NAMALWA (cell line): ENCODE measurements at places on chromosomes 1 and 21.

DNA sequence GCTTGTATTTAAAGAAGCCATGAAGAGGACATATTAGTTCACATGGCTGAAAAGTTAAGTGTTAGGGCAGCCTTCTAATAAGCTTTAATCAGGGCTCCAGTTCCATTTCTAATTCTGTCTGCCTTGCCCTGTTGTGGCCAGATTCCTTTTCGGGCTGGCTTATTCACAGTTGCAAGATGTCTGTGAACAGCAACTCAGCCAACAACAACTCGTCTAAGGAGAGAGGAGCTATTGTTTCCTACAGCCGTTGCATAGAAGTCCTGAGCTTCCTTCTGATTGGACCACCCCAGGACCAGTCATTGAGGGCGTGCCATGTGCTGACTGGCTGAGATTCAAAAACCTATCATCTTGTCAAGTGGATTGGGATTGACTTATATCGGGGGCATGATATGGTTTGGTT, 18.6 kb upstream of the COQ8A start:
- DNase-seq = no peak

- peak; percentile 52 for DNase-seq
Measured at GRCh38 chr1:77413541-77414335, 131.9 kb downstream of the AK5 start.

DNA sequence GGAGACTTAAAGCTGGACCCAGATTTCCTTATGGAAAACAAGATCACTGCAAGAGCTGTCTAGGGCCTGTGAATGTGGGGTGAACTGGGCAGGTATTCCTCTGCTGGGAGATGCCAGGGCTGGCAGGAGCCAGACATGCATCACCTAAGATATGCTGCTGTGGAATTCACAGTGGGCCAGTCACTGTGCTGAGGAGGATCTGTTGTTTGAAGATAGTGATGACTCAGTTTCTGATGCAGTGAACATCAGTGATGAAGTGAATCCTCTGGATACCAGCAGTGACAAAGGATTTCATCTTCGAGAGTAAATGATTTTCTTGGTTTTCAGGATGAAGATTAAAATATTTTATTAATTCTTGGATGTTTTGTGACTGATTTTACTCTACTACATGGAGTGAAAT, 29.9 kb upstream of the CAMSAP2 start:
- no peak for DNase-seq

DNA sequence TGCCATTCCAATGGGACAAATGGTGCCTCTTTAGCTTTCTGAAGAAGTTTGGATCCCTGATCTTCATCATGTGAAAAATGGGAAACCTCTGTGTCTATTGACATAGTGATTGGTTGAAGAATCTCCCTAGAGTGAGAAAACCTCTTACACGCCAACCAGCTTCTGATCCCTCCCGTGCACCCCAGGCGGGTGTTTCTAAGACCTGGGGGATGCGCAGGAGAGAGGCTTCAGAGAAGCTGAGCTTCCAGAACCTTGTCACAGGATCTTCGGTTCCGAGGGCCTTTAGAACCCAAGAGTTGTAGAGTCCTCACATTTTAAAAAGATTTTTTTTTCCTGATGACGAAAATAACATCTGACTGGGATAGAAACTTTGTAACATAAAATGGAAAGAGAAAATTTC, 11.3 kb downstream of the PODN start:
- no peak for DNase-seq

DNA sequence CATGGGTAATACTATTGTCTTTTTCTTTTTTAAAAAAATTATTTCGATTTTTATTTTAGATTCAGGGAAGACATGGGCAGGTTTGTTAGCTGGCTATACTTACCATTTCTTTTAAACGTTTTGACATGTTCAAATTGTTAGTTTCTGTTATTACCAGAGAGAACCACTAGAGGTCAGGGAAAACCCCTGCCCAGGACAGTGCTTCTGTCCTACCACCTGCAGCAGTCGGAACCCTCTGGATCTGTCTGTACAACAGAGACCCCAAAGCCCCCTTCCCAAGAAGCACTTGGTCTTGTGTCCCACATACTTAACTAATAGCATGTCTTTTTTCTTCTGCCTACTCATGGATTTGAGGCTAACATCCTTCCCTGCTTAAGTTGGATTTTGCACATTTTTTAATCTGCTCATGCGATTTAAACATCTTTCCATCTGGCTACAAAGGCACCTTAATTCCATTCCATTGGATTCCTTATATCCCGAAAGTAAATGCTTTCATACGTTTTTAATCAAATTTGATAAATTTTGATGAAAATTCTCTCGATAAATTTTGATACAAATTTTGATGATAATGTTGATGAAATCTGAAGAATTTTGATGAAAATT, 10.0 kb upstream of the C1orf115 start:
- DNase-seq = peak; percentile 58

DNA sequence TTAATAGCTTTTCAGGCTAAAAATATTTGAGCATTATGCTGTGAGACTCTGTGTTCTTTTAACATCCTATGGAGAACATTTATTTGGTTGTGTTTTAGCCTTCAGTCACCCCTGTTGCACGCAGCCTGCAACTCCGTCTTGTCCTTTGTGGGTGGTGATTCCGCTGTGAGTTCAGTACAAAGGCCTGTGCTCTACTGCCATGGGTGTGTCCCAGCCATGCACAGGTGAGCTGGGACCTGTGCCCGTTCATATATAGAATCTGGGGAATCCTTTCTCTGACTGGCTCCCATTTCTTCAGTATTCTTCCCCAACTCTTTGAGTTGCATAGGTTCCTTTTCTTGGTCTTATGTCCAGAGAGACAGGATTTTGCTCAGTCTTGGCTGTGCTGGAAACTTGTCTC, 61.4 kb downstream of the ACTL8 start:
- no peak for DNase-seq

- DNase-seq = no peak
Measured at GRCh38 chr1:28428990-28429520, 59.5 kb downstream of the PHACTR4 start.

- no peak for DNase-seq
Measured at GRCh38 chr21:14318578-14318977, 64.4 kb downstream of the HSPA13 start.

DNA sequence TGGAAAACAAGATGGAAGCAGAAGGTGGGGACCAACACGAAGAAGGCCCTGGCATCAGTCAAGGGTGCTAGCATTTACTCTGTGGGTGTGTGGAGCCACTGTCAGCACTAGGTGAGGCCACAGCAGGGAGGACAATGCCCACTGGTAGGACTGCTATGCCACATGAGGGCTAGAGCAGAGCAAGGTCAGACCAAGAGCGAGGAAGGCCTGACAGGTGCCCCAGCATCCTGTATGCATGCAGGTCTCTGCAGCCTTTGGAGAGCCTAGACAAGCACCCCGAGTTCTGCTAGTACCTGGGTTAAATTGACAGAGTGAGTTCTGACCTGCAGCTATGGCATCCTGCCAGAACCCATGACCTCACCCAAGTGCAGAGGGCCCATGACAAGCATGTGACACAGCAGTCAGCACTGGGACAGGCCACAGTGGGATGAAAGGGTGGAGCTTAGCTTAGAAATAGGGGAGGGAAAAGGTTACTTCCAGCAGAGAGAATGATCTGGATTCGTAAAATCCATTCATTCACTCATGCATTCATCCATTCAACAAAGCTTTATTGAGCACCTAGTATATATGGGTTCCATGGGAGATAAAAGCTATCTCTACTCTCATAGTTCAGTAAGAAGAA, 9.0 kb upstream of the CSF1 start:
- peak; percentile 20 for DNase-seq

GRCh38 chr21:45041351-45041805, 33.0 kb upstream of the ADARB1 start:
- DNase-seq = no peak

DNA sequence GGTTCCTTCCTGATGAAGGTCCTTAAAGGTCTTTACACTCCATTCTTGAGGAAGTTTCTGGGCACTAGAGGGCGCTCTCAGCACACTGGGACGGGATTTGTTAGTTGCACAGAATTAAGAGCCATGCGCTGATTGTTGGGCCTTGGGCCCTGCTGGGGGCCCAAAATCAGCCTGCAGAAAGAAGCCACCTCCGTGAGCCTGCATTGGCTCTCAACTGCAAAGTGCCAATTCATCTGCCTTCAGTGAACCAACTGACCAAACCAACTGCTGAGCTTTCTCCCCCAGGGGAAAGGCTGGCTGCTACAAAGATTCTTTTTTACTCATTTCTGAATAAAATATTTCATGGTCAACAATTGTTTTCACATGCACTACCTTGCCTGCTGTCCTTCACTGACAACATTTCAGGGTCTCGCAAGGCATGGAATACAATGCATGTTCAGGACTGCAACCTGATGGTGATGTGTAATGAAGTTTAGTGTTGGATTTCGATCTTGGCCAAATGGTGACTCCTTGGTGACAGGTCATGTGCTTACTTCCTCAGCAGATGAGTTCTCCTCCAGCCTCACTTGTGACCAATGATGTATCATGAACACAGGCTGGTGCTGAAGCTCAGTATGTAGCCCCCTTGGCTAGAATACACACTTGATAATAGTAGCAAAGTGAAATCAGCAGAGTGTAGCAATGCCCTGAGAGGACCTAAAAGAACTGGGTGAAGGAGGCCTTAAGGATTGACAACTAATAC, 45.7 kb upstream of the PRDX6 start:
- peak; percentile 98 for DNase-seq

DNA sequence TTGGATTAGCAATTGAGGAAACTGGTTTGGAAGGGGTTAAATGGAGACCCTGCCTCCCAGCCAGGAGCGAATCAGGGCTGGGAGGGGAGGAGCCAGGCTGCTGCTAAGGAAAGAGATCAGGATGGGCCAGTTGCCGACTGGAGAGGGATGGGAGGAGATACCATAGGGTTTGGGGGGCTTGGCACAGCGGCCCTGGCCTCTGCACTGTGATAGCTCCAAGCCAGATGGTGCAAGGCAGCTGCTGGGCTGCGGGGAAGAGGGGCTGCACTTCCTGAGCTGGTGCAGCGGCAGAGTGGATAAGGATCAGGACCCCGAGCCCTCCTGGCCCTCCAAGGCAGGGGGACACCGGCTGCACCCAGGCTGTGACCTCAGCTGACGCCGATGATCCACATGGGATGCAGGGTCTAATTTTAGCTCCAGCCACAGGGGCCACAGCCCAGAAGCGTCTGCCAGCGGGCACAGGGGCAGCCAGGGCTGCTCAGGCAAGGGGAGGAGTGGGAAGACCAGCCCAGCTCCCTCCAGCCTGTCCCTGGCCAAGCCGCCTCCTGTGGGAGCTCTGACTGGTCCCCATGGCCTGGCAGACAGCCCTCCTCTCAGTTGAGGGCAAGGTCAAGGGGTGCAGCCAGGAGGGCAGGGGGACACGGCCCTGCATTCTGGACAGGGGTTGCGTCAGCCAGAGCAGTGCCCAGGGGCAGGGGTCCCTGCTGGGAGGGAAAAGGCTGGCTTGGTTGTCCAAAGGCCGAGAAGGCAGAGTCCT, at the start of gene EXTL1:
EXTL1 (plus strand) TSS at position 129 of the 757 bp plus-strand sequence. CDS start 872 bp downstream, outside the sequence.
- DNase-seq = no peak

DNA sequence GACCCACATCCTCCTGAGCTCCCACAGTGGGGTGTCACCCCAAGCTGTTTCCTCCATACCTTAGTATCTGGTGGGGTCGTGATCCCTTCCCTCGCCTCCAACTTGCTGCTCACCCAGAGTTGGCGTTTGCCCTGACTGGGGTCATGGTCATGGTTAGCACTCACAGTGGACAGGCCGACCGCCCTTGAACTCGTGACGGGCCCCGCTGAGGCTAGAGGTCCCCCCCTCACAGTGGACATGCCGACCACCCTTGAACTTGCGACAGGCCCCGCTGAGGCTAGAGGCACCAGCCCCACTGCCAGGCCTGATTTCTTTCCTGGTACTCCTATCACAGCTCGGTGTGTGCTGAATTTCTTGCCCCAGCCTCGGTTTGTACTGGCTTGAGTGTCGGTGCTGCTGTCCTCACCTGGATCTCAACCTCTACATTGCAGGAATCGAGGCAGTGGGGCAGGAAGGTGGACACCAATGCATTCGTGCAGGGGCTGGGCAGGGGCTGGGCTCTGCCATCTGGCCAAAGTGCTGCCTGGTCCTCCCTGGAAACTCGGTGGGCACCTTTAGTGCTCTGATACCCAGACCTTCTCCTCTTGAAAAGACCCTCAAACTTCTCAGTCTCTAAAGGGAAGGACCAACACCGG, 37.5 kb upstream of the AJAP1 start:
- no peak for DNase-seq

DNA sequence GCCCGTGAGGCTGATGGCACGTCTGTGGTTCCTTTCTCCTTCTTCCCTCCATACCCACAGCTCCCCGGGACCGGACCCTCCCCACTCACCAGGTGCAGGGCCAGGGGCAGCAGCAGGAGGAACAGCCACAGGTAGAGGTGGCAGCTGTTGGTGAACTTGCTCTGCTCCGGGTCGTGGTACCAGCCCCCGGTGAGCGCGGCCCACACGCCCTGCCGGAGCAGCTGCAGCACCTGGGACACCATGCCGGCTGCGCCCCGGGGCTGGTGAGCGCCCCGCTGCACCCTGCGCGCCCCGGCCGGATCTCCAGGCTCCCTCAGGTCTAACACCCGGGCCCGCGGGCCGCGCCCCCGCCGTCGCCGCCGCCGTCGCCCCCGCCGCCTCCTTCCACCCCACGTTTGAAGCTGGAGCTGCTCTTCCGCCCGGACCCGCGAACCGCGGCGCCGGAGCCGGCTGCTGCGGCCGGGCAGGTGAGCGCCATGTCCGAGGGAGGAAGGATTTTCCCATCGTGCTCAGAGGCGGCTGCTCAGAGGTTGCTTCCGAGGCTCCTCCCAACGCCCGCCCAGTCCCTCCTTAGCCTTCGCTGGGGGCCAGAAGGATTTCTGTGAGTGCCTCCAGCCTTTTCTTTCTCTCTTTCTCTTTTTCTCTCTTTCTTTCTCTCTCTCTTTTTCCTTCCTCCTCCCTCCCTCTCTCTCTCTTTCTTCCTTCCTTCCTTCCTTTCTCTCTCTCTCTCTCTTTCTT, at the start of gene PCNX2:
PCNX2 (minus strand) TSS at position 489 of the 738 bp plus-strand sequence; CDS start at position 242, 247 bp downstream.
- no peak for DNase-seq

DNA sequence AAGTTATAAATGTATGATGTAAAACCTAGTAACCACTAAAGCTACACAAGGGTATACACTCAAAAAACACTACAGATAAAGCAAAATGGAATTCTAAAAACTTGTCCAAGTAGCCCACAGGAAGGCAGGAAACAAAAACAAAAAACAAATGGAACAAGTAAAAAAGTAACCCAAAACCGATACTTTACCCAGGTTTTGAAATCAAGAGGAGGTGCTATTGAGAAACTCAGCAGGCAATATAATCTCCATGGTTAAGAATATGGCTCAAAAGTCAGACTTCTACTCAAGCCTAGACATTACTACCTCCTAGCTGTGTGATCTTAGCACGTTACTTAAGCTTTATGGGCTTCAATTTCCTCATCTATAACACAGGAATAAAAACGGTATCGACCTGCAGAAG, 13.3 kb downstream of the RBBP5 start:
- no peak for DNase-seq

DNA sequence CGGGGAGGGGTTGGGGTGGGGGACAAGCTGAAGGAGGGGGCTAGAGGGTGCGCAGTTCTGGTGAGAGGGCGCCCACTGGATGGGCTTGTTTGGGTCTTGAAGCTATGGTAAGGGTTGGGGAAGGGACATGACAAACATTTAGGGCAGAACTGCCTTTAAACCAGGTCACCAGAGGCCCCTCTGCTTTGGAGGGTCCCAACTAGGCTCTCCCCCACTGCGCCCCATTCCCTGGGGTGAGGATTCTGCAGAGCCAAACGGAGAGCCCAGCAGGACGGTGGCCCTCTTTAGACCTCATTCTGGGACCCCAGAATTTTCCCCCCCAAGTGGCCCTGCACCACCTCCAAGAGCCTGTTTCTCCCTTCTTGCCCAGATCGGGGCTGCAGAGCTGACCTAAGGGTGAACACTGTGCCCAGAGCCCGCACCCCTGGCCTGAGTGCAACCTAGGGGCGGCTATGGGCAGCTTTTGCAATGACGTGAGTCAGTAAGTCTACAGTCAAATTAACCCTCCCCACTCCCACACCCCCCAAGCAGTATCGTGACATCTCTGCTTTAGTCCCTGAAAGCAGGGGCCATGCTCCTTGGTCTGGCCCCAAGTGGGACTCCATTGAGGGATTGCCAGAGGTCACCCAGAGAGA, 593.8 kb downstream of the MATN1 start:
- no peak for DNase-seq
